ENCODE measurements at places on chromosomes 13 and 19.
A peak's percentile ranks its signal among the peaks of the same experiment; 100 is the strongest.

DNA sequence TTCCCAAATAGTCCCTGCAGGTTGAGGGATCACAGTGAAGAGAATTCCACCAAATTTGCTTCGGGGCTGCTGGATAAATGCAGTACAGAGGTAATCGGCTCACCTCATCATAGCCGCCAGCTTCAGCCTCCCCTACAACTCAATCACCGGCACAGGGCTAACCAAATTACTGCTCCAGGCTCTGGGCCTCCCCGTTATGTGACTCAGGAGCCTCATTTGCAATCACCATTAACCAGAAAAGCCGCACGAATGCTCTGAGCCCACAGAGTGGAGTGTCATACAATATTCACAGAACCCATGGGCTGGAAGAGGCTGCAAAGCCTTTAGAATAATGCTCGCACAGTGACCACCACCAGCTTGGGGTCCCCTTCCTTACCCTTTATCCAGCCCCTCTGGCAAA is 4.9 kb downstream of the SIAH3 start:
- DNase-seq, result no peak

DNA sequence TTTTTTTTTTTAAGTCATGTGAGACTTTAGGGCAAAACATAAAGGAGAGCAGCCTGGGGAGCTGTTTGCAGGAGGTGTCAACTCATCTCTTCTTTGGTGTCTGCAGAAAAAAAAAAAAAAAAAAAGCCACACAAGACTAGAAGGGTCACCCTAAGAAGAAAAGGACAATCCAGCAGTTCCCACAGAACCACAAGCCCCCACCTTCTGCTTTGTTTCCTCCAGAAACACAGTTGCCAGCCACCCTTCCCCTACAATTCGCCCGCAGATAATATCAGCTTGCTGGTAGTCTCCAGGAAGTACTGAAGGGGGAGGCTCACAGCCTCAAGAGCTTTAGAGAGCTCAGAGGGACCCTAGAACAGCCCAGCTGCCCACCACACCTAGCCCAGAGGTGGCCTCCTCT is 22.3 kb upstream of the ZBTB7A start:
- peak; percentile 91 for DNase-seq

GRCh38 chr19:961866-962620 is 22.1 kb upstream of the WDR18 start:
- DNase-seq, result peak; percentile 14

- peak; percentile 98 for DNase-seq
Observed at GRCh38 chr19:2084993-2085720, 11.0 kb downstream of the MOB3A start.

GRCh38 chr13:49307365-49307764 is 59.6 kb downstream of the CDADC1 start:
- DNase-seq, result no peak

DNA sequence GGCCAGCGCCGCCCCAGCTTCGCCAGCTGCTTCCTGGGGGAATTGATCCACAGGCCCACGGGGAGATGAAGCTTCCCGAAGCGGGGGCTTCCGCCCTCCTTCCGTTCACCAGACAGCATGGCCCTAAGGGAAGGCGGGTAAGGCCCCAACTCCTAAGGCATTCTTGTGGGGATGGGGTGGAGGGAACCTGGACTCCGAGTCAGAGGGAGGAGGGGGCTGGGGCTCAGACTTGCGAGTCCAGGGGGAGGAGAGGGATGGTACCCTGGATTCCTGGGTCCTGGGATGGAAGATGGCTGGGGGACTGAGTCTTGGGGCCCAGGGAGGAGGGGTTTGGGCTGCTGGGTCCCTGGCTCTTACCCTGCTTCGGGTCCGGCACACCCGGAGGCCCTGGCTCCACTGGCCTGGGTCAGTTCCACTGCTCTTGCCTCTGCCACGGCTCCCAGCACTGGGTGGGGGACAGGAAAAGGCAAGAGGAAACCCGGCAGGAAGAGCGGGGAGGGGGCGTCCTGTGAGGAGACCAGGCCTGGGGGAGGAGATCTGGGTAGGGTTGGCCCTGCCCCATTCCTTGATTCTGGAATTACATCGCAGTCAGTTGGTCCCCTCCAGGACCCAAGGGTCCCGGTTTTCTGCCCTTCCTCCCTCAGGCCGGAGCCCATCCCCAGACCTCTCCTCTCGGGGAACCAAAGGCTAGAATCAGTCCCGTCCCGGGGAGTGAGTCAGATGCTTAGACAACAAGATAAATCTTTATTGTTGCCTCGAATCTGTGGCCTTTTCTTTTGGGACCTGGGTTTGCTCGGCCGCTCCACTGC is at the start of gene RASIP1:
Gene RASIP1, minus strand, starts transcription at position 447 of the 809 bp plus-strand sequence. Its CDS starts 328 bp downstream, at position 119.
- no peak for DNase-seq

DNA sequence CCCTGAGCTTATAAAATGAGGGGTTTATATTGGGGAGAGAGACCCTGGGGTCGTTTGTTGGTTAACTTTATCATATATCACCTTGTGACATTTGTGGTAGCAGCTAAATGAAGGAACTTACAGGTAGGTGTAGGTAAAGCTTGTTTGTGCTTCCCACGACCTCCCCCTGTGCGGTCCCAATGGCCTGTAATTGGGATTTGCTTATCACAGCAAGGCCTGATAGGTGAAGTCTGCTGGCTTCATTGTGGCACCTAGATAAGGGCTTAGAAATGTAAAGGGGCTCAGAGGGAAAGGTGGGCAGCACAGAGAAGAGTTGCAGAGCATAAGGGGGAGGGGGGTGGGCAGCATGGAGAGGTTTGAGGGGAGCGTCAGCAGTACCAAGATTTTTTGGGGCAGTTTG is 35.5 kb upstream of the MLNR start:
- no peak for DNase-seq

DNA sequence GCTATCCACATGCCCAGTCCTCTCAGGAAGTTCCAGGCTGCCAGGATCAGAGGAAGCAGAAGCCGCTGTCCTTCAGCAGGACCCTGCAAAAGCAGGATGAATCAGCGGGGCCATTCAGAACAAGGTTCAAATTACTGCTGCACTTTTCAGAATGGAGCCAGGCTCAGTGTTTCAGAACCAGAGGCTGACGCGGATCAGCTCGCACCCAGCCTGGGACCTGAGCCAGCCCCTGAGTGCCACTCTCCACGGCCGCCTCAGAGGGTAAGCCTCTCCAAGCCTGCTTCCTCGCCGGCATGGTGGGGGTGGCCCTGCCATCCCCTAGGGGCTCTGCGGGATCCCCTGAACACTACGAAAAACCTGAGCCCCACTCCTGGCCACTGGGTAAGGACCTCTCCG is 24.7 kb downstream of the RASA3 start:
- no peak for DNase-seq

DNA sequence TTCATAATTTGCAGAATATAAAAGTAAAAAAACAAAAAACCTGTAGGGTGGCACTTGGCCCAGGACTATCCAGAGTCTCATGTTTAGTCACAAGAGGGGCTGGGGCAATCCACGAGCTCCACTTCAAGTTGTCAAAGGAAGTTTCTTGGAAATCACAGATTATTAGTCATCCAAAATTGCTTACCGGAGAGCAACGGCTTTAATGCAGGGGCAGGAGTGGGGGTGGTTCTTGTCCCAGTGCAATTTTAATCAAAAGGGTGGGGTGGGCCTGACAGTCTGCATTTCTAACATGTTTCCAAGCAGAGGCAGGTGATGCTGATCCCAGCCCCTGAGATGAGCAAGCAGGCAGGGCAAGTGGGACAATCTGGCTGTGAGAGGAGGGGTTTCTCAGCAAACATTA is 233.9 kb downstream of the ABCC4 start:
- no peak for DNase-seq

GRCh38 chr19:7460562-7460966 is 28.3 kb downstream of the PEX11G start:
- DNase-seq, result no peak

- DNase-seq, result no peak
Observed at GRCh38 chr19:27805848-27806247, 1407.1 kb downstream of the UQCRFS1 start.

- peak; percentile 73 for DNase-seq
Observed at GRCh38 chr13:32314271-32315237, 609 bp downstream of the ZAR1L start.

- peak; percentile 4 for DNase-seq
Observed at GRCh38 chr13:34942732-34943435, 814 bp downstream of the NBEA start.

GRCh38 chr13:95749545-95749944 is 72.6 kb downstream of the DNAJC3 start:
- no peak for DNase-seq

DNA sequence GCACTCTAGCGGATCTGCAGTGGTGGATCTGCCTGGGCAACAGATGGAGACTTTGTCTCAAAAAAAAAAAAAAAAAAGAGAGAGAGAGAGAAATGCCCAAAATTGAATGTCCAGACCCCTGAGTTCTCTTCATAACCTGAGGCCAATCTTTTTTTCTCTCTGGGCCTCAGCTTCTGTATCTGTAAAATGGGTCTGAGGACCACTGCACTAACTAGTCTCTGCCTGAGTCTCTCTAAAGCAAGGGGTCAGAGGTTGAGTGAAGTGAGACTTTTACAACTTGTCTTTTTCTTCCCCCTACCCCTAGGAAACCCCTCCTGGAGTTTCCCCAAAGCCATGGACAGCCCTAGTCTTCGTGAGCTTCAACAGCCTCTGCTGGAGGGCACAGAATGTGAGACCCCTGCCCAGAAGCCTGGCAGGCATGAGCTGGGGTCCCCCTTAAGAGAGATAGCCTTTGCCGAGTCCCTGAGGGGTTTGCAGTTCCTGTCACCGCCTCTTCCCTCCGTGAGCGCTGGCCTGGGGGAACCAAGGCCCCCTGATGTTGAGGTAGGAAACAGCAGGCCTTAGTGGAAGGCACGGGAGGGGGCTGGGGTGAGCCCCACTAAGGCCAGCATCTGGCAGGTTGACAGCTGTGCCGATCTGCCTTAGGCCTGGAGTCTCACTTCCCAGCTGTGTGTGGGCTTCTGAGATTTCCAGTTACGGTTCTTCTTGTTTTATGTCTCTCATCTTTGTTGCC is 1.8 kb downstream of the TMEM91 start:
- DNase-seq, result no peak

DNA sequence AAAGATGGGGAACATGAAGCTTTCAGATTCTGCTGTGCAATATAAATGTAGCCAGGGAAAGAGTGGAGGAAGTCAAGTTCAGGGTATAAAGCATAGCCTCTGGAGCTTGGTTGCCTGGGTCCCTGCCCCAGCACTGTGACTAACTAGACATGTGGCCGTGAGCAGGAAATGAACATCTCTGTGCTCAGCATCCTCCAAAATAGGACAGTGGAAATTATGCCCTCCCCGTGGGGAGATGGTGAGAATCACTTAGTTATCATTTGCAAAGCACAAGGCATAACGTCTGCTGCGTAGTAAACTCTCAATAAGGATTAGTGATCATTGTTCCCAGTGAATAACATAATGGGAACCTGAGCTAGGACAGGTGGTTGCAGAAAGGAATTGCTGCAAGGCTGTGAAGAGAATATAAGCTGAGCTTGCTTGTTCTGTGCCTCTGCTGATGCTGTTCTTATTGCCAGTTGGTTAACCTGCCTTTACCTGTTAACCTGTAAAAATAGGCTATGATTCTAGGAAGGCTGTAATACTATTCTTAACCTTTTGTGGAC is 441.0 kb downstream of the COG6 start:
- no peak for DNase-seq

DNA sequence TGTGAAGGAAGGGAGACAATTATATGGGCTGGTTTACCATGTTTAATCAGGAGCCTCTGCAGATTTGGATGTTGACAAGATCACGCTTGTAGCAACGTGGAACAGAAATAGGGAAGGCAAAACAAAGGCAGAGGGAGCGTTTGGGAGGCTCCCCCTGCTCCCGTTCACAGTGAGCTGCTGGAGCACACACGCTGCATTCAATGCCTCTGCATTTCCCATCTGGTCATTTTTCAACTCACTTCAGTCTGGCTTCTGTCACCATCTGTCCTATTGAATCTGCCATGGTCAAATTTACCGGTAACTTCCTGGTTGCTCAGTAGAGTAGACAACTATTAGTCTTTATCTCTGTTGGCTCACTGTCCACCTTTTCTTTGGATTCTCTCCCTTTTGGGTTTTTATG is 91.0 kb downstream of the NHLRC3 start:
- DNase-seq, result no peak

- DNase-seq, result no peak
Observed at GRCh38 chr13:100262404-100262803, 173.5 kb downstream of the PCCA start.

- no peak for DNase-seq
Observed at GRCh38 chr13:42893214-42893671, 98.8 kb downstream of the EPSTI1 start.

- DNase-seq, result no peak
Observed at GRCh38 chr13:76733671-76734070, 152.5 kb downstream of the KCTD12 start.

GRCh38 chr13:23074075-23074828 is 106.5 kb upstream of the SGCG start:
- no peak for DNase-seq

GRCh38 chr13:109159650-109160309 is 530.4 kb downstream of the MYO16 start:
- DNase-seq, result no peak

DNA sequence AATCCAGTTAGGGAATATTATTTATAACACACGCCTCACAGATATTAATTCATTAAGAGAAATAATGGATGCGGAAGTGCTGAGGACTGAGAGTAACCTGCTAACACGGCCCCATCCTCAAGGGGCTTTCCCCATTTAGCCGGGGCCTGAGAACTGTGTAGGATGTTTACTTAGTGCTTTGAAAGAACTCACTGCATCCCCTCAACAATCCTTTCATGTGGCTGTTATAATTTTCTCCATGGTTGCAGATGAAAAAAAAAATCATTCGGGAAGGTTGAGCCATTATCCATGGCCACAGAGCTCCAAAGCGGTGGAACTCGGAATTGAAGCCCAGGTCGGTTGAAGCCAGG is 98.2 kb downstream of the ING1 start:
- DNase-seq, result no peak

DNA sequence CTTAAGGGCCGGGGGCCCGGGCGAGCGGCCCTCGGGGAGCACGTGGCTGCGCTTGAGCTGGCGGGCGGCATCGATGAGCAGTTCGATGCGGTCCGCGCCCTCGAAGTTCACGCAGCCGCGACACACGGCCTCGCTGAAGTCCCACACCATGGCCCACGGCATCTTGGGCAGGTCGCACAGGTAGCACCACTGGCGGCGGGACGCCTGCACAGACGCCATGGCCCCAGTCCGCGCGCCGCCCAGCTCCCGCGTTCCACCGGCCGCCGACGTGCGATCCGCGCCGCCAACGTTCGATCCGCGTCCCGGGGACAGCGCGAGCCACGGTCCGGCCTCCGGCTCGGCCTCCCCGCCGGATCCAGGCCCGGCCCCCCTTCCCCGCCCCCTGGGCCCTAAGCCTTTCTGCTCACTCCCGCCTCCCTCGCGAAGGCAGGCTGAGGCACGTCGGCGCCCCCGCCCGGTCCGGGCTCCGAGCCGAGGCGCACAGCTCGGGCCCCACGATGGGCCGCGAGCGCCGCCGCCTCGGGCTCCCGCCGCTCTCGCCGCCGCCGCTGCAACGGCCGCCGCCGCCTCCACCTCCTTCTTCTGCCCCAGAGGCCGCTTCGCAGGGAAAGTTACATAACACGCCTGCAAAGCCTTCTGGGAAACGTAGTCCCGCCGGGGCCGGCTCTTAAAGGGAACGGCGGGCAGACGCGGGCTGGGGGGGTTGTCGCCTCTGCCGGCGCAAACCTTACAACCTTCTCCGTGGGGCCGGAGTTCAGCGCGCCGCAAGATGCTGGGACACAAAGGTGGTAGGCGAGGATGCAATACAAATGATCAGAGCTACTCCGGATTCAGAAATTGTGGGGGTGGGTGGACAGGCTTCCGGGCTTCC is at the start of gene IRF2BP1:
Gene IRF2BP1, minus strand, starts transcription at position 586 of the 871 bp plus-strand sequence. Its CDS starts 367 bp downstream, at position 219.
- DNase-seq, result peak; percentile 91
